Stimulated activated CD4-positive, alpha-beta T cell treated with anti-CD3 and anti-CD28 coated beads, Interleukin-15, amount 100 ng/mL, for 1 hour (primary cell): ENCODE measurements at places on chromosomes 7 and 10.

DNA sequence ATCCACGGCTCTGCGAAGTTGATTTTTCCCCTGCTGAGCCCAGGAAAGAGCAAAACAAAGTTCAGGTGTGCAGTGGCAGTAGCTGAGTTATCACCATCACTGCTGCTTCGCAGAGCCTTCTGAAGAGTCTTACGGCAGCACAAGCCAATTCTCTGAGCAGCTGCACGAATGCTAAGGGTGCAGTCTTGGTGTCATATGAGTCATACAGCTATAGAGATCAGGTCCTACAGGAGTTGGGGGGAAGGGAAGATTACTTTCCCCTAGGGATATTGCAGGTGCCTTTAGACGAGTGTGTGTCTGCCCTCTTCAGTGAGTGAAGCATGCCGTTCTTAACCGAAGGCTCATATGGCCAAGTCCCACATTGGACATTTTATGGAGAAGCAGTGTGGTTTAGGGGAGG lies 227.8 kb downstream of the CELF2 start:
- DNase-seq: no peak

DNA sequence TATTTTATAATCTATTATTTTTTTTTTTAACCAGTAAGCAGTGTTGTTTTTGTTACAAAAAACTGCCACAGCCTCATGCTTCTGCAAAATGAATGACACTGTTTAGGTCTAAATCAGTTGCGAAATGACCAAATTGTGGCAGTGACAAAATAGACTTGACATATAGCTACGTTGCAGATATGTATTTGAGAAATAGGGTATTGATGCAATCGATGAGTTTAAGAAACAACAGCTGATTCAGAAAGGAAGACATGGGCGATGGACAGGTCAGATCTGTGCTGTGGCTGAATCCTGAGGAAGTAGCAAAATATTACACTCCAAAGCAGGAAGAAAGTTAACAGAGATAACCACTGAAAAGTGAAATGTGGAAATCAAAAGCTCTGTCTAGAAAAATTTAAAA lies 89.0 kb upstream of the STEAP4 start:
- DNase-seq: no peak

- no peak for DNase-seq
Observed at GRCh38 chr10:58174831-58175230, 92.9 kb downstream of the IPMK start.

DNA sequence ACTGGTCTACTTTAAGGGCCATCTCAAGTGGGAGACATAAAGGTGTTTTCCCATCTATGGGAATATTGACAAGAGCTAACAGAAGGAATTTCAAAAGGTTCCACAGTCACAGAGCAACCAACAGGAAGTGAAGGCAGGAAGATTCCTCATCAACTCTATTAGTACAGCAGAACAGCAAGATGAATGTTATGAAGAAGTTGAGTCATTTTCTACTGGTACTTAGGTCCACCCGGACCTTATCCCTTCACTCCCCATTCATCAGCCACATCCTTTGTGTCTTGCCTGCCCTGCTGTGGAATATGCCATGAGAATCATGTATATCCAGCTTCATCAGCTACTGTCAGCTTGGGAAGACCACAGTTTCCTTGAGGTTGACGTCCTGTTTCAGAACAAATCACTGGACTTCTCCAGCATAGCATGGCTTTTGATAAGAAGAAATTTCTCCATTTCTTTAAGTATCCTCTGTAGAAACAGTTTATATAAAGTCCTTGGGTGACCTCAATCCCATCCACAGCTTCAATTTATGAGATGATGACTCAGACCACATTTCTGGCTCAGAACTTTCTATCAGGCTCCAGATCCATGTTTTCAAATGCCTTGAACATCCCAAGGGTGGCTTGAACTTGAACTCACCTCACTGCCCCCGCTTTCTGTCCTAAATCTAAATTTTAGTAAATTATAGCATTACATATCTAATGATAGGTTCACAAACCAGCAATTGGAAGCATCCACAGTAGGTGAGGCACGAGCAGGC lies 84.9 kb upstream of the AGK start:
- no peak for DNase-seq

- DNase-seq: no peak
Observed at GRCh38 chr7:157352516-157352915, 15.7 kb downstream of the DNAJB6 start.

DNA sequence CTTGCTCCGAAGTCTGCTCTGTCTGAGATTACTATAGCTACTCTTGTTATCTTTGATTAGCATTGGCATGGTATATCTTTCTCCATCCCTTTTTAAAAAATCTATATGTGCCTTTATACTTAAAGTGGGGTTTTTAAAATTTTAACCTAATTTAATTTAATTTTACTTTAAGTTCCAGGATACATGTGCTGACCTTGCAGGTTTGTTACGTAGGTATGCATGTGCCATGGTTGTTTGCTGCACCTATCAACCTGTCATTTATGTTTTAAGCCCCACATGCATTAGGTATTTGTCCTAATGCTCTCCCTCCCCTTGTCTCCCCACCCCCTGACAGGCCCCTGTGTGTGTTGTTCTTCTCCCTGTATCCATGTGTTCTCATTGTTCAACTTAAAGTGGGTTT lies 54.6 kb downstream of the TBC1D12 start:
- DNase-seq: no peak
